Epithelial cell of prostate (primary cell): ENCODE measurements at places on chromosomes 6 and 20.

DNA sequence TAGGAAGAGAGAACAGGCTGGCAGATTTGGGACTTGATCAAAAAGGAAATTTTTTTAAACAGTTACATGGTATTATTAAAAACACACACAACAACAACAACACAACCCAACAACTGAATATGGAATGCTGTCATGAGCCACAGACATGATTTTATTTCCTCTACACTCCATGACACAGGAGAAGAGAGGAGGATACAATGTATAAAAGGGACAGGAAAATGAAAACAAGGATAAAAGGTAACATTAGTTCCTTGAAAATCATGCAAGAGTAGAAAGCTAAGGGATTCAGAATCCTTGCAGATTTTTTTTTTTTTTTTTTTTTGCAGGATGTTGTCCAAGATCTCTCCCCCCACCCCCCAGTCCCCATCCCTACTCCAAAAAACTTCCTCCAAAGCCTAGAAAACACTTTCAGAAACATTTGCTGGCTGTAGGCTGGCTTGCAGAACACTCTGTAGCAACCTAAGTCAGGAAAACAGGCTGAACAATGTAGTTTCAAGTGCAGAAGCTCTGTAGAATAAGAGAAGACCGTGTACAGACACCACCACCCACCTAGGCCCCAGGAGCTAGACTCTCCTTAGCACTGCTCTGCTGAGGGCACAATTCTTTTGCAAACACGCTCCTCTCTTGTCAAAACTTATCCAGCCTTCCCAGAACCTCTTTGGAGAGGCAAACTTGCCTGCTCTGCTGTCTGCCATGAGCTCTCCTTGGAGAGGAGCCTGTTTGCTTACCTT is 845 bp downstream of the ZMYND8 start:
- DNase-seq: no peak

DNA sequence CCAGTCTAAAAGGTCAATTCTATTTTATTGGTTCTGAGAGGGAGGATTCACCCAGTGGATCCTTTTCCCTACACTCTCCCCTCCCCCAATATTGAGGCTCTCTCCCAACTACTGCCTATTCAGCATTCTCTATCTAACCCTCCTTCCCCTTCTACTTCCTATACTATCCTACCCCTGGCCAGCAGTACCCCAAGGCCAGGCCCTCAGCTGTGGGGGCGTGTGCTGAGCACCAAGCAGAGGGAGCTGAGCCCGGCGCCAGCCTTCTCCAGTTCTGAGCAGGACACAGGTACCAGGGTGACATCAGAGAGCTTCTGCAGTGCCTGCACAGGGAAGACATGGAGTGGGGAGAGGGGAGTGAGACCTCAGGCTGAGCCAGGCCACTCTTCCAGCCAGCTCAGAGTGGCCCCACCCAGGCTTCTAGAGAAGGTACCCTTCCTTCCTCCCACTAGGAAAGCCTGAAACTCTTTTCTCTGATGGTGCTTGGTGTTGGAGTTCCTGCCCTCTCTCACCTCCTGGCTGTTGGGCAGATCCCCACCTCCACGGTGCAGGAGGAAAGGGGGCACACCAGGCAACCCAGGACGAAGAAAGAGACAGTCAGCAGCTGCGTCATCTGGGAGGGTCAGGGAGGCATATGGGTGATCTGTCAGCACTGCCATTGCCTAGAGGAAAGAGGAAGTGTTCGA is 1.9 kb downstream of the DDAH2 start:
- DNase-seq: no peak

- DNase-seq: no peak
Measured at GRCh38 chr6:34549026-34549803, 6.9 kb downstream of the SPDEF start.

DNA sequence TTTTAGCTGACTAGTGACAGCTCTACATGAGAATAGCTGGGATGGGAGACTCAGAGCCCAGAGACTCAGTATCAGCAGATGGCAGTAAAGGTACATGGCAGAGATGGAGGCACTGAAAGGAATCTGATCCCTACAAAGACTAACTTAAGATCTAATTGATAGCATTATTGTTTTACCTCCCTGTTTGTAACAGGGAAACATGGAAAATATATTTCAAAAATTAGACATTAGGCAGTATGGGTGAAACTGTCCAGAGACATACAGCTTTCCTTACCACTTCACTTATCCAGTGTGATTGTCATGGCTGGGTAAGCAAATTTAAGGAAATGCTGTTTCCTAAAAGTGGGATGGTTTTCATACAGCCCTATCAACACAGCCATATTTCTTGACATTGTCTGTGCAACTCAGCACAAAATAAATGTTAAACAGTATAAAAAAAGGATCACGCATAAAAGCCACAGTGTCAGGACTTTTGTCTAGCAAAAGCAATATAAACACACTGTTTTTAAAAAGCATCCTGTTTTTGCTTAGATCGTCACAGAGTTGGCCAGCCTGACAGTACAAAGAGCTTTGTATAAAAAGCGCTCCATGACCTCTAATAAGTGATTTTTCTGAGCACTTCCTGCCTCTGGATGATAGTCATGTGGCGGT is 376.9 kb downstream of the PHF3 start:
- no peak for DNase-seq

DNA sequence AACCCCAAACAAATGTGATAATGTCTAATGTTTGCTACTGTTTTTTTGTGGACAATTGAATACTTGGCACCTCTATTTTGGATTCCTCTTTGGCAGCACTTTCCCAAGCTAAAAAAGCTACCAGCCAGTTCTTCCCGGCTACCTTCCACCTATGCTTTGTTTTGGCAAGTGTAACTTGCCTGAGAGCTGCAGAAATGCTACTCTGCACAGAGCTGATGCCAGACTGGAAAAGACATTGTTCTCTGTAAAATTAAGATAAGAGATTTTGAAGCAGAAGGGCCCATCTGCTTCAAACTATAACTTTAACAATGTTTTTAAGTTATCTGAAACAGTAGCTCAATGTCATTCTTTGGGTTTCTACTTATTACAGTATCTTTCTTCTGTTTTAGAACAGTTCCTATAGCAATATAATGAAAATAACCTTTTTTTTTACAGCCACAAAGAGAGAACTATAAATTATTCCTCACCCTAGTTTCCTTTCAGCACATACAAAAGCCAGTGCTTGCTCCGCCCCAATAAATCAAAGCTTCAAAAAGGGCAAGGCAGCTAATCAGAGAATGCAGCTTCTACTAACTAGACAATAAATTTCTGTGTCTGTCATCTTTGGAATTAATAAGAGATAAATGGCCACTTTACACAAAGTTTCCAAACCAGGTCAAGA is 183.1 kb downstream of the UBE3D start:
- no peak for DNase-seq

- DNase-seq: no peak
Measured at GRCh38 chr20:58407966-58408557, 19.0 kb downstream of the VAPB start.

GRCh38 chr6:163659803-163660202 is 245.3 kb downstream of the QKI start:
- no peak for DNase-seq

GRCh38 chr20:23265226-23265625 is 85.4 kb upstream of the NXT1 start:
- no peak for DNase-seq

- no peak for DNase-seq
Measured at GRCh38 chr20:50038169-50038568, 55.4 kb downstream of the SNAI1 start.

GRCh38 chr6:129882510-129883023 is 21.5 kb upstream of the TMEM244 start:
- DNase-seq: no peak
